ENCODE measurements at places on chromosomes 4 and X.

DNA sequence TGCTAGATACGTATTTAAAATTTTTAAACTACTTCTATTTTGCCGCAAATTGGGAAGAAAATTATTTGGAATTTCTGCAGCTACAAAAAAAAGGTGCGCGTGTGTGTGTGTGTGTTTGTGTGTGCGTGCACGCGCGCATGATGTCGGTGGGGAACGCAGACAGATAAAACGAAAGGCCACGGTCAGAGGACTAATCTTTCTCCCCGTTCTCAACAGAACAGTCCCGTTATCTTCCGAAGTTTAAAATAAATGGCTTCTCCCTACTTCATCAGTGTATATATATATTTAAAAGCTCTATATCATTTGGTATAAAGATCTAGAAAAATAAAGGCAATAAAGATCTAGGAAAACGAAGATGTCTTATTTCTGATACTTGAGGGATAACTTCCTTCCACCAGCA, 1.5 kb downstream of the MGARP start:
- DNase-seq: no peak

- DNase-seq: peak; percentile 69
These were observed at the start of gene CCSER1 for GRCh38 chr4:90127223-90127705. TSS of gene CCSER1 (plus strand) at chr4:90127394.

DNA sequence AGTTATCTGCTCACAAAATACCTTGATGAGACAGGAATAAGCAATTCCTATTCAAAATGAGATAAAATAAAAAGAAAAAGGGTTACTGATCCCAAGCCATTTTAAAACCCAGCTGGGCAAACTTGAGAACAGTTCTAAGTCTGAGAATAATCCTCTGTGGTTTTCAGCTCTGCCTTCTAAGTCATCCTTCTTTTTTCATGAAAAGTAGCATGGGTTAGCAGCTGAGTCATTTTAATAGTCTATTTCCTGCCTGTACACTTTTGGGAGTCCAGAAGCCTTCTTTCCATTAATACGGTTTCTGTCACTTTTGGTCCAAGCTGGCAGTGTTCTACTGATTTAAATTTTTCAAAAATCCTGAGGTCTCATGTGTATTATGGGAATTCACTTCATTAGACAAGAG, 374.3 kb downstream of the IQCM start:
- DNase-seq: no peak

DNA sequence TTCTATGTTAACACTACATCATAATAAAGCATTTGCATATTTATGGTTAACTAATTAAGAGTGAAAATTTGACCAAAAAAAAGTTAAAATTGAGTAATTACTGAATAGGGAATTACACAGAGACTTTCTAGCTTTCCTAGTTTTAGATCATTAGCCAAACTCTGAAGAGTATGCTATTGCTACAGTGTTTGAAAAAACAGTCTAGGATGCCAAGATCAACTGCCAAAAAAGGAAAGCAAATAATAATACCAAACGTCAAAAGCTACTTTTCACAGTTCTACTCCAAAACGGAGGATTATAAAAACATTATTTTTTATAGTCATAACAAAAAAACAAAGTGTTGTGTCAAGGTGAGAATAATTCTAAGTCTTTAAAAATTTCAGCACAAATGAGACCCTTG, 359.8 kb upstream of the CTSO start:
- no peak for DNase-seq

GRCh38 chr4:138845054-138845453, 170.5 kb upstream of the NOCT start:
- DNase-seq: no peak

GRCh38 chr4:153905231-153905630, 116.3 kb upstream of the SFRP2 start:
- no peak for DNase-seq

GRCh38 chrX:10393241-10393640, 227.1 kb downstream of the MID1 start:
- no peak for DNase-seq

GRCh38 chr4:158376106-158376840, 145.4 kb upstream of the RXFP1 start:
- DNase-seq: no peak

DNA sequence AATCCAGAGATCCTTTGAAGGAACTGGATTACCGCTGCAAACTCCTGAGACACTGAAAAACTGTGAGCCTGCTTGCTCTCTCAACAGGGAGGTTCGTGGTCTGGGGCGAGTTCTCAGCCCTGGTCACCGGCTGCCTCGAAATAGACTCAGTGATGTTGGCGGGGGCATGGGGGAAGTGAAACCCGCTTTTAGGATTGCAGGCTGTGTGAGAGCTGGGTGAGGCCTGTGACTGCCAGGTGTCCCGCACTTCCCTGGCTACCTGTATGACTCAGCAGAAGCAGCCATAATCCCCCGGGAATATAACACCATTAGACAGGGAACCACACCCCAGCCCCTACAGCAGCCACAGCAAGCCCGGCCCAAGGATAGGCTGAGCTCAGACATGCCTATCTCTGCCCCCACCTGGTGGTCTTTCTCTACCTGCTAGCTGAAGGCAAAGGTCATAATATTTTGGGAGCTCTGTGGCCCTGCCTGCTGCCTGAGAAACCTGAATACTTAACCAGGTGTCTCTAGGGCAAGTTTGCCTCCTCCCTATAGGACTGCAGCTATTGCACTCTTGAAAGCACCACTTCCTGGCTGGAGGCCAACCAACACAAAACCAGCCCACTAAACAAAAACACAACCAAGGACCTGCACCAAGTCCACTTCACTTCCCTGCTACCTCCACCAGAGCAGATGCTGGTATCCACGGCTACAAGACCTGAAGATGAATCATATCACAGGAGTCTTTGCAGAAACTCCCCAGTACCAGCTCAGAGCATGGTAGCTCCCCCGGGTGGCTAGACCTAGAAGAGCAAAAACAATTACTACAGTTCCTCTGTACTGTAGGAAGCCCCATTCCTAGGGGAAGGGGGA, 202.0 kb downstream of the RRAGB start:
- no peak for DNase-seq

DNA sequence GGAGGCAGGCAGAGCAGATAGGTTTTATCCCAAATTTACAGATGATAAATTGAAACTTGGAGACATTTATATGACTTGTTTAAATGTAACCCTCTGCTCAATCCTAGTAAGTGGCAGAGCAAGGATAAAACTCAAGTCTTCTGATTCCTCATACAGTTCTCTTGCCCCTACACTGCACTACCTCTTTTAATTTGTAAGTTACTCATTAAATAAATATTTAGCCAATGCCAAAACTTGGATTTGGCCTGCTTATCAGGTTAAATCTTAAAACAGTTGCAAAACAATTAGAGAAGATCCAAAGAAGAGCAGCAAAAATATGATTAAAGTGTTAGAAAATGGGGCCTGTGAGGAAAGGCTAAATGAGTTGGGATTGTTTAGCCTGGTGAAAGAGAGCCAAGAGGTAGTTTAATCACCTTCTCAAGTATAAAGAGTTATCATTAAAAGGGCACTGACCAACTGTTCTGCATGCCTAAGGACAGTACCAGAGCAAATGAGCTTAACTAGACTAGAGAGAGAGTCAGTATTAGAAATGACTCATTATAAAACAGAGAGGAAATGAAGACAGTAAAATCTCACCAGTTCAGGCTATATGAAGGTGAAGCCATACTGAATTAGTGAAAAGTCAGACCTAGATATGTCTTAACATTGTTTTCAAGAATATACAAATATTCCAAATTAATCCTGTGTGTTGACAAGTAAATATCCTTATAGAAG, 146.3 kb downstream of the GRIA3 start:
- no peak for DNase-seq

- no peak for DNase-seq
These were observed 18.5 kb downstream of the TMEM164 start for GRCh38 chrX:110021258-110022022.

GRCh38 chr4:67725981-67726380, 25.0 kb upstream of the UBA6 start:
- DNase-seq: no peak

GRCh38 chrX:15129412-15129811, 140.5 kb downstream of the ASB9 start:
- DNase-seq: no peak

DNA sequence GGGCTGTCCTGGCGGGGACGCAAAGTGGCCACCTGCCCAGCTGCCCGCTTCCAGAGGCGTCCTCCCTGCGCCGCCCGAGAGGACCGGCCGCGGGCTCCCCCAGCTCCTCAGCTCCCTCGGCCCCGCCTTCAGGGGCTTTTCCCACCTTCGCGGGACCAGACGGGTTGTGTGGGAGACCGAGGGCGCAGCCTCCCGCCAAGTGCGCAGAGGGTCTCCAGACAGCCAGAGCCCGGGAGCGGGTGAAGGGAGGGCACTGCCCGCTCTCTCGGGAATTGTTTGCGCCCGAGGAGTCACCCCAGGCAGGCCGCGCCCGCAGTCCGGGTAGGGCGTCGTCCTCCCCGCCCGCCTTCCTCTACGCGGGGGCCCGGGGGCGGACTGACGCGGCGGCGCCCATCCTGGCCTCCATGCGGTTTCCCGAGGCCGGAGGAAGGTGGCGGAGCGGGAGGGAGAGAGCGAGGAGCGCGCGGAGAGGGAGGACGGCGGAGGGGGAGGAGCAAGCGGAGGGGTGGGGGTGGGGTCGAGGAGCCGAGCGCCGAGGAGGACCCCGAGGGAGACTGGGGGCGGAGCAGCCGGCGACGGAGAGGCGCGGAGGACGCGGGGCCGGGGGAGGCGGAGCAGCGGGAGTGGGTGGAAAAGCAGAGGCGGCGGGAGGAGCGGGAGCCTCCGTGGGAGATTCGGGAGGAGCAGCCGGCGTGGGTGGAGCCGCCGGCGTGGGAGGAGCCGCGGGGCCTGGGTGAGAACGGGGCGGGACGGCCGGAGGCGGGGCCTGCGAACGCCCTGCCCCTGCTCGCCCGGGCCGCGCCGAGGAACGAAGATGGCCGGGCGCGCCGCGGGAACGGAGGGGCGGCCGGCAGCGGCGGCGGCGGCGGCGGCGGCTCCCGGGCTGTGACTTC, 47.5 kb downstream of the CLDN34 start:
- DNase-seq: peak; percentile 67

DNA sequence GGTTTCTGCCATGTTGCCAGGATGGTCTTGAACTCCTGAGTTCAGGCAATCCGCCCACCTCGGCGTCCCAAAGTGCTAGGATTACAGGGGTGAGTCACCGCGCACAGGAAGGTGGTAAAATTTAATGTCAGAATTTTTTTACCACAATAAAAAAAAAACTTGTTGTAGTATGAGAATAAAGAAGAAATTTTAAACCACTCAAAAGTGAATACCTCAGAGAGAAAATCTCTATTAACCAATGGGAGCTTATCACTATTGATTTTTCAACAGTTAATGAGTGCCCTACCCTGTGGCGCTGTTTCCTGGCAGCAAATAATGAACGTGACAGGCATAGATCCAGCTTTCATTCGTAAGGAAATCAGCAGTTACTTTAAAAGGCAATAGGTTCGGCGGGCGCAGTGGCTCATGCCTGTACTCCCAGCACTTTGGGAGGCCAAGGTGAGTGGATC, 32.7 kb upstream of the SLC25A4 start:
- DNase-seq: no peak

GRCh38 chr4:125352521-125352920, 37.8 kb downstream of the FAT4 start:
- DNase-seq: no peak

- DNase-seq: no peak
These were observed 17.2 kb downstream of the GLUD2 start for GRCh38 chrX:121064579-121064978.

DNA sequence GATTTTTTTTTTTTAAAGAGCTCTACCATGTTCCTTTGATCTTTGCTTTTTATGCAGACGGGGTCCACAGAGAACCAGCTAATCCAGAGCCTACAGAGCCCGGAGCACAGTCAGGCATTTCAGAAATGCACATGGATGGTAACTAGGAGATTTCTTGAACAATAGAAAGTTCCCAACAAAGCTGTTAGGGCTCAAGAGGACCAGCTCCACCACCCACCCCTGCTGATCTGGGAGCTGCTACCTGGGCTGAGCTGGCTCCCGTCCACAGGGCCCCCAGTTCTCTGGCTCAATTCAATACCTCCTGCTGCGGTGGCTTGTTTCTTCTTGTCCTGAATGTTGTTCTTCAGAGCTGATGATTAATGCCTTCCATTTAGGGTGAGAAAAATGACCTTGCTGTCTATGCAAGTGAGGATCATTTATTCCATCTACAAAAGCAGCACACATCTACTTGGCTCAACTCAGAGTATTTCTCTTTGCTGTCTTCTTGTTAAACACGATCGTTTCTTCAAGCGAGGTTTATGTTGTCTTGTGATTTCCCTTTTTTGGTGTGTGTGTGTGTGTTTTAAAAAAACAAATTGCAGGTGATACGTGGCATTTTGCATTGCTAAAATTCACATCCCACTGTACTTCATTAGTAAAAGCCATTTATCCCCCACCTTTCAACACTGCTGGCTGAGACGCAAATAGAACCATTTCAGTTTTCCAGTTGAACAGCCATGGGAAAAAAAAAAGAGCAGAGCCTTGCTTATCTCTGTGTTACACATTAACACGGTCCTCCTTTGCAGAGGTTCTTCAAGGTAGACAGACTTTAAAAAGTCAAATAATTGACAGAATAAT, 31.3 kb downstream of the IGFBP7 start:
- DNase-seq: no peak

DNA sequence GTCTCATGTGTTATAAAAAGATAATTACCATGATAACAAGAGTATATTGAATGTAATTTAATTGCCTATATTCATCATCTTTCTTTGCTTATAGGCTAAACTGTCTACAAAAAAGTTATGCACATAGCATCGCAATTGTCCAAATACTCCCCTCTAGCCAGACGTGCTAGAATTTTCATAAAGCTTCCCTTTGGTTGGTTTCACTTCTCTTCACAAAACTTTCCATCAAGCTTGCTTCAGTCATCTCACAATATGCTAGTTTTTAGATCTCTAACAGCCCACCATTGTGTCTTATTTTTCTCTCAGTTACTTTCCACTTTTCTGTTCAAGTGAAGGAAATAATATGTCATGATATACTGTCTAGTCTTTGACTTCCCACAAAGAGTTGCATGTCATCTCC, 448.3 kb upstream of the SPANXN1 start:
- no peak for DNase-seq

DNA sequence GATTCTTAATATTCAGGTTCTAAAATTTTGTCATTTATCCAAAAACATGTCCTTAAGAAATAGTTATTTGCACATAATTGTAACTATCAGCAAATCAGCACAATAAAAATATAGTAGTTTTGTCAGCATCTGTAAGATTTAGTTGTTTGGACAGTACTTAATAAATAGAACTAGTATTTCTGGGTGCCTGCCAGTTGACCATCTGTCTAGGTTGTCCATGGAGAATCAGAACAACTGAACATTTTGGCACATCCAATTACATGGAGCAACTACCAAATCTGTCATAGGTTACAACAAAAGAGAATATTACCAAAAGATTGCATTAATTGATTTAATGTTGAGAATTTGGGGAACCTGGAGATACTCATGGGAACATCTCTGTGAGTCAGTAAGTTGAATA, 305.5 kb upstream of the TACR3 start:
- no peak for DNase-seq

GRCh38 chr4:173530326-173531085, 477 bp upstream of the HAND2 start:
- DNase-seq: no peak

DNA sequence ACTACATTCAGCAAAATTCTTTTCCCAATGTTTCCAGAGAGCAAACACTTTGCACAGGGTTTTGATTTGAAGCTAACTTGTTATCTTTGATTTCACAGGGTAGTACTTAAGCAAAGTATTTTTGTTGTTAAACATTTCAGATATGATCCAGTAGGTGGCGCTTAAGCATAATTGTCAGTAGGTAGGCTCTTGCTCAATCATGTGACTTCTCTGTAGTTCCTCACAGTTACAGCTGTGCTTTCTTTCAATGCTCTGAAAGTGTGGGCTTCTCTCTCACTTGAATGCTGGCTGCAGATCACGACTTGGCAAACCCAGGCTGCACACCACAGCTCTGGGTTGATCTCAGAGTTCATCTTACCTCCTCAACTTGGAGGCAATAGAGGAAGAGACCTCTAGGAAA, 1016.5 kb downstream of the SH3BGRL start:
- DNase-seq: no peak
